Right forelimb (tissue), 1 donor: ENCODE measurements at places on chromosomes 6 and 20.

DNA sequence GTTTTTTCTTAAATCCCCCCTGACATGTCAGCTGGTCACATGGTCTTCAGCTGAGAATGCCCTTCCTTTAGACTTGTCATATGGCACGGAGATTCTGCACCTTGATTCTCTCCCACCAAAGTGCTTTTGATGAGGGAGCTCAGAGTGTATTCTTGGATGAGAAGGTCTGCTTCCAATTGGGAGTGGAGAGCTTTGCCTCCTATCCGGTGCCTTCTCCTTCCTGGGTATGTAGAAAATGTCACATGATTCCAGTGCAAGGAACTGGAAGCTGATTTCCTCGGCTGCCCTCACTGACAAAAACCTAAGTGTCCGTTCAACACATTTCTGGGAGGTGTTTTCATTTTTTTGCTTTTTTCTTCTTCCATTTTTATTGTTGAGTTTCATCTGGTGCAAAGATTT lies 197.2 kb downstream of the TFAP2C start:
- DNase-seq = no peak

- DNase-seq = no peak
Measured at GRCh38 chr20:58447511-58448391, 58.7 kb downstream of the VAPB start.

GRCh38 chr20:22226849-22227700 lies 357.3 kb downstream of the FOXA2 start:
- no peak for DNase-seq

DNA sequence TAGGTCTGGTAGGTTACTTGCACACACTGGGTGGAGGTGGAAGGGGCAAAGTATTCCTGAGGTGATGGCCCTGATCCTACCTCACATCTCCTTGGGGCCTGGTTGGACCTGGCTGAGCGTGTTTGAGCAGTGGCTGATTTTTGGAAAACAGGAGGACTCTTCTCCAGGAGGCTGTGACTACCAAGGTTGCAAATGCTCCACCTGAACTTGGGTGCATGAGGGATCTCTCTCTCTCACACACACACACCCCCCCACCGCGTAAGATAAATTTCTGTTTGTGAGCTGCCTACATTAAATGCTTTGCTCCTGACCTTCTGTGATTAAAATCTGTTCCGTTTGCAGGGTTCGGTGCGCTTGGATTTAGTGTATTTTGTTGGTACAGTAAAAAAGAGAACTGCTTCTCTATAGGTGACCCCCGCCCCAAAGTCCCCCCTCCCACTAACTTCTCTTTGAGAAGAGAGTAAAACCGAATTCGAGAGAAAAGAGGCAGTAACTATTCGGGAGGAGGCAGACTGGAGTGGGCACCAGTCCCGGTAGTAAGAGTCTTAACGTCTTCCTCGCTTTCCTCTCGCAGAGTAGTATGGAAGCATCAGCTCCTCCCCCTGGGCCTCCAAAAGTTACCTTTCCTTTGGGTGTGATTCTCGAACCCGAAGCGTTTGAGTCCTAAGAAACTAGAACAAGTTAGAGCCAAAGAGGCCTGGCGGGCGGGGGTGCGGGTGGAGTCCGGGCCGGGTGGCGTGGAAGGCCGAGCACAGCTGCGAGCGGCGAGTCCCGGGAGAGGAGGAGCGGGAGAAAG lies 585 bp upstream of the DSE start:
- DNase-seq = no peak

GRCh38 chr6:49892280-49892679 lies 25.9 kb upstream of the CRISP1 start:
- DNase-seq = no peak

DNA sequence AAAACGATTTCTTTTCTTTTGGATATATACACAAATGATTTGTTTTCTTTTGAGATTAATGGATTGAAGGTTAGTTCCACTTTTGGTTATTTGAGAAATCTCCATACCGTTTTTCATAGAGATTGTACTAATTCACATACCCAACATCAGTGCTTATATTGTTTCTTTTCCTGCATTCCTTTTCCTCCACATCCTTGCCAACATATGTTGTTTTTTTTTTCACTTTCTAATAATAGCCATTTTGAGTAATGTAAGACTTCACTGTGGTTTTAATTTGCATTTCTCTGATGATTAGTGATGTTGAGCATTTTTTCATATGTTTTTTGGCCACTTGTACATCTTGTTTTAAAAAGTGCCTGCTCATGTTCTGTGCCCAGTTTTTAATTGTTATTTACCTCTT lies 846.4 kb upstream of the EYS start:
- DNase-seq = no peak

- no peak for DNase-seq
Measured at GRCh38 chr6:158149641-158150040, 18.4 kb downstream of the SERAC1 start.

DNA sequence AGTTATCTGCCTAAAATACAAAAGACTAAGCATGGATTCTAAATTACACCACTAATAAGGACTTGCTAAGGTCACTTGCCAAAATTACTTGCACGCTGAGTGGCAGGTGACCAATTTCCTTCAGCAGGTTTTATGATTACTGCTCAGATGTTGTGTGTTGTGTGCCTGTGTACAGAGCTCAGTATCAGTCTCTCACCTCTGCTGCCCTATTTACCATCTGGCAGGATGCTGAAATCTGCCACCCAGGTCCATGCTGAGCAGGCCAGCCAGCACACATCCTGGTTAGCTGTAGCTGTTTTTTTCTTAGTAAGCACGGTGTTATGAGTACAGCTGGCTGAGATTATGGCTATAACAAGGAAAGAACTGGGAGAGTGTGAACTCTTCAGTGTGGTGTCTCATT lies 34.0 kb downstream of the ELOVL4 start:
- DNase-seq = no peak

- DNase-seq = no peak
Measured at GRCh38 chr6:110859335-110859792, 15.2 kb upstream of the AMD1 start.

DNA sequence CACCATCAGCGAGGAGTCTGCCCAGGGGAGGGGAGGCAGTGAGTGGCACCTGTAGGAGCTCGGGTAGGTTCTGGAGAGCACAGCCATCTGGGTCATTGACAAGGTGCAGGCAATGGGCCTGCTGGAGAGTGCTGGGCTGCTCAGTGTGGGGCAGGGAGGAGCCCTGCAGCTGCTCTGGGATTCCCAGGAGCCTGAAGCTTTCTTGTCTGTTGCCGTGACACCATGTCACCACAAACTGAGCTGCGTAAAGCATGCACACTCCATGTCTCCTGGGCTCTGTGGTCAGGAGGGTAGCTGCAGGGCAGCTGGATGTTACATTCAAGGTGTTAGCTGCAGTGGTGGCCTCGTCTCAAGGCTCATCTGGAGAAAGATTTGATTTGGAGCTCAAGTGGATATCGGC lies 4.5 kb upstream of the SLC22A1 start:
- no peak for DNase-seq

DNA sequence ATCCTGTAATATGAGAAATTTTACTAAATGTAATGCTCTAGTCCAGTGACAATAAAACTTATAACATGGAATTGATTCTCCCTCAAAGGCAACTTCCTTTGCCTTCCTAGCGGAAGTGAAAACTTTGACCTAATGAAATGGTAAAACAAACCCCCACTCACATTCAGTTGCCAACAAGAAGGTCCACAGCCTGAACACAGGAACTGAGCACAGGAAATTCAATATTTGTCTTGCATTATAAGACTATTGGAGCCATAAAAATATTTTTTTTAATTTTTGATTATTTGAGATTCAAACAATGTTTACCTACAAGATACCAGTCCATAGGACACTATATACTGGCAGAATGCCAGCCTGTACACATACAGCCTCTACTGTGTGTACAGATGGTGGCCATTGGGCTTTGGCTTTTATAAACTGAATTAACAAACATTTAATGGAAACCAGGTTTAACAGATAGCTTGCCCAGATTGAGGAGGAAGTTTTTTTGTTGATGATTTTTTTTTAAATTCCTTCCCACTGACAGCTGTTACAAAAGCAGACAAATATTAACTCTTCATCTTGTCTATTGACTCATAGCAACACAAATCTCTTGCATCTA lies 481.5 kb upstream of the JAG1 start:
- DNase-seq = no peak

DNA sequence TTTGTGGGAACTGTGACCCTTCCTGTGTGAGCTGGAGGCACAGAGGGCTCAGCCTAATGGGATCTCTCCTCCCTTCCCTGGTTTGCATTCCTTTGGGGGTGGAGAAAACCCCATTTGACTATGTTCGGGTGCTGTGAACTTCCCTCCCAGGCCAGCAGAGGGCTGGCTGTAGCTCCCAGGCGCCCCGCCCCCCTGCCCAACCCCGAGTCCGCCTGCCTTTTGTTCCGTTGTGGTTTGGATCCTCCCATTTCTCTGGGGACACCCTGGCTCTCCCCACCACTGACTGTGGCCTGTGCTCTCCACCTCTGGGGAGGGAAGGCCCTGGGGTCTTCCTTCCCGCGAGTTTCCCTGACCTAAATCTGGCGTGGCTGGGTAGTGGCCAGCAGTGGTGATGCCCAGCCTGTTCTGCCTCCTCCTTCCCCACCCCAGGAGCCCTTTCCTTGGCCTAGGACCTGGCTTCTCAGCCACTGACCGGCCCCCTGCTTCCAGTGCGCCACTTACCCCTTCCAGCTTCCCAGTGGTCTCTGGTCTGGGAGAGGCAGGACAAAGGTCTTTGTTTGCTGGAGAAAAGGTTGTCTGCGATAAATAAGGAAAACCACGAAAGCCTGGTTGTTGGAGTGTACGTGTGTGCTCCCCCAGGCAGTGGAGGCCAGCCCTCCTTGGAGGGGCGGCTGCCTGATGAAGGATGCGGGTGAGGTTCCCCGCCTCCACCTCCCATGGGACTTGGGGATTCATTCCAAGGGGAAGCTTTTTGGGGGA lies 4.9 kb downstream of the VEGFA start:
- DNase-seq = peak; percentile 72

DNA sequence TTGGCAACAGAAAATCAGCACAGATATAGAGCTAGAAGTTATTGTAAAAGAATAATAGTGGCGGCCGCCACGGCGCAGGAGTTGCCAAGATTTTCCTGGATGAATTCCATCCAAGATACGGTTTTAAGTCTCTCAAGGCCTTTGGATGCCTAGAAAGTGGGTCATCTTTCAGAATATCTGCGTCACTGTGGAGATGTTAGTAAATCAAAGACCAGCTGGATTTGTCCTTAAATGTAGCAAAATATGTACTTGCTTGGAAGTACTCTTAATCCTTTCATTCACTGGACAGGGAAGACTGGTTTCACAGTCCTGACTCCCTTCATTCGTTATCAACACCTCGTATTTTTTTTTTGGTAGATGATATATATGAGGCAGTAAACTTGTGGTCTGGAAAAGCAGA lies 83.0 kb downstream of the SLC22A3 start:
- DNase-seq = peak; percentile 66

DNA sequence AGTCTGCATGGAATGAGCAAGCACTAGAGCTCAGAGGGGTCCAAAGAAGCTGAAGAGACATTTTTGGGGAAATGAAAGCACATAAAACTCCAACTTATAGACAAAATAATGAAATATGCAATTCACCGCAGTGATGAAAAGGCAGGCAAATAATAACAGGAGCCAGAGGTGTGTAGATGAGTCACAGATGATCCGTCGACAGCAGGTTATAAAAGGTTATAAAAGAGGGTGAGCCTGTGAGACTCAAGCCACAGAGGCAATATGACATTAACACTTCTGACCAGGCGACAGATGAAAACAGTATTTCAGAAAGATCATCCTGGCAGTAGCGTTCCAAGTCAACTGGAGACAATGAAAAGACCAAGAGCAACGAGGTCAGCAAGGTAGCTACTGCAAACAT lies 35.8 kb upstream of the ANKRD60 start:
- no peak for DNase-seq

GRCh38 chr6:7413151-7413823 lies 23.7 kb downstream of the RIOK1 start:
- DNase-seq = no peak

DNA sequence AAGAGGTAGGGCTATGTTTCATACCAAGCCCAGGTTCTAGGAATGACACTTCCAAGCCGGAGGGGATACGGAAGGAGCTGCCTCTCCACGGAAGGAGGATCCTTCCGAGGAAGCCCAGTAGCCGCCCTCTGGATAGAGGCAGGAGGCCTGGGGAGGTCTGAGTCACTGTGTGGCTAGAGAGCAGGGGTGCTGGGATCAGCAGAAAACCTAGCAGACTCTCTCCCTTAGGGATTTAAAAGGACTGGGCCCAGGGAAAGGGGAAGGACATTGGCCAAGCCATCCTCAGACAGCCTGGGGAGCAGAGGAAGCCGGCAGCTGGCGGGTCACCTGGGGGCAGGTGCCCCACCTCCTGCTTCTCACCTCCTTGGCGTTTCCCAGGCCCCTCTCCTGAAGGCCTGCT lies 36.6 kb upstream of the NFATC2 start:
- DNase-seq = no peak

GRCh38 chr6:30169658-30170614 lies 6.6 kb downstream of the TRIM15 start:
- no peak for DNase-seq

GRCh38 chr6:139490482-139490881 lies 116.0 kb upstream of the CITED2 start:
- no peak for DNase-seq

DNA sequence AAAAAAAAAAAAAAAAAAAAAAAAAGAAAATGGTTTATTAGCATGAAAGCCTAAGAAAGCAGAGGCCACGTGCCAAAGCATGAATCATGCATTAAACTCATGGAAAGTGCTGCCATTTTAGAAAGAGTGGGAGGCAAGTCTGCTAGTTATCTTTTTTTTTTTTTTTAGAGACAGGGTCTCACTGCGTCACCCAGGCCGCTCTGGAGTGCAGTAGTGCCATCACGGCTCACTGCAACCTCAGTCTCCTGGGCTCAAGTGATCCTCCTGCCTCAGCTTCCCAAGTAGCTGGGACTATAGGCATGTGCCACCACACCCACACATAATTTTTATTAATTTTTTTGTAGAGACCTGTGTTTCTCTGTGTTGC lies 5.2 kb downstream of the VWA7 start:
- DNase-seq = no peak

DNA sequence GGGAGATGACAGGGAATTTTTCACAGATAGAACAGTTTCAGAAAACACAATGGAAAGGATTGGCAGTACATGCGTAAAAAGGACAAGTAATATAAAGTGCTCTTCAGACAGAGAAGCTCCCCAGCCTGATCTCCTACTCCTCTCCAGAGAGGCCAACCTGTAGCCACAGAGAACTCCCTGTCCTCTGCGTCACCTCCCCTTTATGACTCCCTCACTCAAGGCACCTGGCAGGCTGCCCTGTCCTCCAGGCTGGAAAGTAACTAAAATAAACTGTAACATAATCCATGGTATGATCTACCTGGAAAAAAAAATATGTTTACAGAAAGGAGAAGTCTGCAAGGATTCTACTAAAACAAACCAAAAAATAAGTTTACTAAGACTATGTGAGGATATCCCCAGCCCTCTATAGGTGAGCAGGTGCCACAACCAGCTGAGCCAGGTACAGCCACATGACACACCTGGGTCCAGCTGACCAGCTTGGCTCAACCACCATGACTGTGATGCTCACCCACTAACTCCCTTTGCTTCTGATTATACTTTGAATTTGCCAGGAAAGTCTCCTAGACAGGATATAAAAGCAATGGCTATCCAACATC lies 29.2 kb downstream of the MBOAT1 start:
- no peak for DNase-seq

- DNase-seq = no peak
Measured at GRCh38 chr6:135419162-135419561, 78.4 kb downstream of the AHI1 start.
